Activated T-cell treated with anti-CD3 and anti-CD28 coated beads for 4 hours (primary cell): ENCODE measurements at places on chromosomes 16 and 17.

DNA sequence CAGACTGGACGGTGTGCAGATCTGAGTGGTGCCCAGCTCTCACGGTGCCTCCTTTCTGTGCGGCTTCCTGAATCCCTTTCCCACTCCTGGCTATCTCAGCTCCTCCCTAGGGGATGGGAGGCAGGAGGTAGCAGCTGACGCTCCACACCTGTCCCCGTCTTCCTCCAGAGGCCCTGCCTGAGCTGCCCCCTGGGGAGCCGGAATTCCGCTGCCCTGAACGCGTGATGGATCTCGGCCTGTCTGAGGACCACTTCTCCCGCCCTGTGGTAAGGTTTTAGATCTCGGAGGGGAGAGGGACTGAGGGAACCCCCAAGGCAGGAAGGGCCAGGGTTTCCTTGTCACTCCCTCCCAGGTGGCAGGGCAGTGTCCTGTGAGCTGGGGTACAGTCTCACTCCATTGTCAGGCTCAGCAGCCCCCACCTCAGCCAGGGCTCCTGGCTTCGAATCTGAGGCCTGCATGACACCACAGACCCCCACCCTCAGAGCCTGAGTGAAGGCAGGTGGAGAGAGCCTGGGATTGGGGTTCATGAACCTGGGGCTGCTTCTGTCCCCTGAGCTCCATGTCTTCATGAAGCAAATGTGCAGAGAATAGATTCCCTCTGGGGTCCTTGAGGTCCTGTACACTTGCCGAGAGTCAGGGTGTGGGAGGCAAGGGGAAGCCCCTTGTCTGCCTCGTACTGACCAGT lies 6.6 kb downstream of the DEF8 start:
- DNase-seq, result no peak

GRCh38 chr17:64115822-64116534 lies 14.0 kb downstream of the ERN1 start:
- DNase-seq, result no peak

- DNase-seq, result no peak
Measured at GRCh38 chr17:69947027-69947759, 127.8 kb upstream of the KCNJ16 start.

GRCh38 chr16:23952128-23952970 lies 116.6 kb downstream of the PRKCB start:
- peak; percentile 39 for DNase-seq

GRCh38 chr17:37234106-37234505 lies 141.7 kb upstream of the C17orf78 start:
- no peak for DNase-seq

GRCh38 chr17:42657824-42658588 lies 1.1 kb upstream of the TUBG2 start:
- no peak for DNase-seq

DNA sequence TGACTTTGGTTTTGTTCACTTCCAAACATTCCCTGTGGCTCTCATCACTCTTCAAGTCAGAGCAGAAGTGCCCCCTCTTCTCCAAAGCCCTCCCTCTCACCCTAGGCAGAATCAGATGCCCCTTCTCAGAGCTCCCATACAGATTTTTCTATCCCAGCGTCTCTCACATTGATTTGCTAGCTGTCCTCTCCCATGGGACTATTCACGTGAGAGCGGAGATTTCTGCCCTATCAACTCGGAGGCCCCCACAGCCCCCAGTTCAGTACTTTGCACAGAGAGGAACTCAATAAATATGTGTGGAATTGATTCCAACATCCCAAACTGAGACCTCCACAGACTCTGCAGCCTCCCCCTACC lies 182.6 kb downstream of the C16orf78 start:
- no peak for DNase-seq

- DNase-seq, result no peak
Measured at GRCh38 chr17:44213403-44214229, 5.9 kb downstream of the UBTF start.

DNA sequence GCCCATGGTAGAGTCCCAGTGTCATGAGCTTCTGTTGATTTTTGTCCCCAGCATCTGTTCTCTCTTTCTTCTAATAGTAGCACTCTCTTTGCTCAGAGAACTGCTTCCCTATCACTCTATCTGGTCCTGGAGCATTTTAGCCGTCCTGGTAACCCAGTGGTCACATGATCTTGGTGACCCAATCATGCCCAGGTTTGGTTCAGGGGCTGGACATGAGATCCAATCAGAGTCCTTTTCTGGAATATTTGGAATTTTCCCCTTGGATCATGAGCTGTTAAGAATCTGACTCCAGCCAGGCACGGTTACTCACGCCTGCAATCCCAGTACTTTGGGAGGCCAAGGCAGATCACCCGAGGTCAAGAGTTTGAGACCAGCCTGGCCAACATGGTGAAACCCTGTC lies 197.0 kb downstream of the RAB11FIP4 start:
- DNase-seq, result no peak

- DNase-seq, result no peak
Measured at GRCh38 chr17:55259684-55260111, 5.1 kb upstream of the HLF start.

DNA sequence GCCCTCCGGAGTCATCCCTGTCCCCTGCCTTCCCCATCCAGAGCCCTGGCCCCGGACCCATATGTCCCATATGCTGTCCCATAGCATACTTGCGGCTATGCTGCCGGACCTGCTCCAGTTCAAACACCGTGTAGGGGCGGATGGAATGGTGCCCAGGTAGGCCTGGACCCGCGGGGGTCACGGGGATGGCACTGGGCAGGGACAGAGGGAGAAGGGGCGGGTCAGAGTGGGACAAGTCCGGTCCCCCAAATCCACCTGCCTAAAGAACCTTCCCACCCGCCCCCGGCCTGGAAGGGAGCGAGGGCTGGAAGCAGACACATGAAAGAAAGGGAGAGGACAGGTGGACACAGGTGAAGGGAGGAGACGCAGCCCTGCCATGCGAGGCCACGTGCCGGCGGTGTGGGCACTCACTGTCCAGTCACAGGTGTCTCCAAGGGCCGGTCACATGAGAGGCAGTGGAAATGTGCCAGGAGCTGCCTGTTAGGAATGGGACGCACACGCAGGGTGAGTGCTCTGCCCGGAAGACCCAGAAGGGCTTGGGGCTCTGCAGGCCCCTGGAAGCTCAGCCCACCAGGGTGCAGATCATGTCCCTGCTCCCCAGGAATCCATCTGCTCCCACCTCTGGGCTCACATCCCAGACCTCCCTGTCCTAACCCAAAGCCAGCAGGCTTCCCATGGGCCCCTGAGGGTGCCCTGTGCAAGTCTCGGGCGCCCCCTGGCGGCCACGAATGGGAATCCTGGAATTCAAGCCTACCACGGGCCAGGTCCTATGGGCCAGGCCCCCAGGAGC lies 14.0 kb downstream of the UBALD2 start:
- peak; percentile 86 for DNase-seq

GRCh38 chr17:74592087-74592990 lies at the start of gene CD300LD:
CD300LD (minus strand) TSS chr17:74592283; CDS start chr17:74592202, 81 bp downstream.
- no peak for DNase-seq

GRCh38 chr16:87141402-87141801 lies 175.8 kb downstream of the C16orf95 start:
- DNase-seq, result no peak

GRCh38 chr16:83010776-83011720 lies 384.3 kb downstream of the CDH13 start:
- DNase-seq, result no peak

DNA sequence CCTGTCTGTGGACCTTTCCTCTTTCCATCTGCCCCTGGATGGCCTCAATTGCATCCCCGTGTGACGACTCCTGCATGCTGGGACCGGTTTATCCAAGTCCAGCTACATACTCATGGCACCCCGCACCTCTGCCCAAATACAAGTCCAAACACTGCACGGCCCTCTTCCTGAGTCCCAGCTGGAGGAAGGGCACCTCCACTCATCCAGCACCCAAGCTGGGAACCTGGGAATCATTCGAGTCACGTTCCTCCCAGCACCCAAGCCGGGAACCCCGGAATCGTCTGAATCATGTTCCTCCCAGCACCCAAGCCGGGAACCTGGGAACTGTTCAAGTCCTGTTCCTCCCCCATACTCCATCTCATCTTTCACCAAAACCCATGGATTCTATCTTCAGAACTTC lies 10.2 kb downstream of the TRARG1 start:
- no peak for DNase-seq

DNA sequence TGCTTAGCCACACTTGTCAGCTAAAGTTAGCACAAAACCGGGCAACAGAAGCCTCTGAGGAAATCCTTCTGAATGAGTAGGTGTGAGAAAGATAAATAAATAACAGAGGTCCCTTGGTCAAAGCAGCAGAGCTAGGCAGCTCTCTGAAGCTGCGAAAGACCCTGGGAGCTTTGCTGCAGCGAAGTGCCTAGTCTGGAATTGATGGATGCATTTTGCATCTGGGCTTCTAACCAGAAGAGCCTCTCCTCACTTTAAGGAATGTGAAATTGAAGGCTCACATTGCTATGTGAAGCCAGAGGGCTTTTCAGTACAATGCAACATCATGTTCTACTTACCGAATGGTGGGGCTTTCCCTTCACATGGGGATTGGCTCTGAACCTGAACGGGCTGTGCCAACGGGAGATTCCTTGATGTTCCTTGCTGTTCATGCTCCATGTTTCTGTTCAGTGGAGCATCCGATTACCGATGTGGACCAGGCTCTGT lies 274.6 kb downstream of the HS3ST3B1 start:
- no peak for DNase-seq

GRCh38 chr17:8300627-8301242 lies 5.5 kb upstream of the SLC25A35 start:
- DNase-seq, result peak; percentile 34
